Stimulated activated CD4-positive, alpha-beta T cell treated with anti-CD3 and anti-CD28 coated beads, Interleukin-1b, Interleukin-23, amount 100 ng/mL, for 1 hour (primary cell): ENCODE measurements at places on chromosomes 1 and 21.

GRCh38 chr1:100229681-100230443 lies 19.8 kb downstream of the DBT start:
- no peak for DNase-seq

DNA sequence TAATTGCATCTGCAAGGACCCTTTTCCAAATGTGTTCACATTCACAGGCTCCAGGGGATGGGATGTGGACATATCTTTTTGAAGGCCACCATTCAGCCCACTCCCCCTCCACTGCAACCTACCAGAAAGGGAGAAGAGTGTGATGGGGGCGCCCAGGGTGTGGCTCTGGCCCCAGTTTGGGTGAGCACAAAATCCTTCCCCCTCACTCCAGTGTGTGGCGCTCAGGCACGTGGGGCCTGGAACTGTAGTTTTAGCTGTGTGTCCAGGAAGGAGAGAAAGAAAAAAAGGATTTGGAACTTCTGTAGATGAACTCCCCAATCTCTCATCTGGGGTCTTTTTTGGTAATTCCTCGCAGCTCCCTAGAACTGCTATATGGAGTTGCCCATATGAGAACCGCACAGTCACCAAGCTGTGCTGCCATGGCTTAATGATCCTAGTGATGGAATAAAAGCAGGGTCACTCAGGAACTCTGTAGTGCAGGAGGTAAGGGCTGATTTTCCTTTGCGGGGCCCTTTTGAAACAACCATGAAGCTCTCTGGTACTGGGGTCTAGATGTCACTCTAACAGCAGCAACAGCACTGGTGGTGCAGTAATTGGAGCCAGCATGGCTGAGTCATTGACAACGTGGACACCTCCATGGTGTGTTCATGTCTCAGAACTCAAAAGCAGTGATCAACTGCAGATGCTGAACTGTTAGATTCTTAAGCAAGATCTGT lies 17.0 kb downstream of the AGT start:
- DNase-seq = no peak

DNA sequence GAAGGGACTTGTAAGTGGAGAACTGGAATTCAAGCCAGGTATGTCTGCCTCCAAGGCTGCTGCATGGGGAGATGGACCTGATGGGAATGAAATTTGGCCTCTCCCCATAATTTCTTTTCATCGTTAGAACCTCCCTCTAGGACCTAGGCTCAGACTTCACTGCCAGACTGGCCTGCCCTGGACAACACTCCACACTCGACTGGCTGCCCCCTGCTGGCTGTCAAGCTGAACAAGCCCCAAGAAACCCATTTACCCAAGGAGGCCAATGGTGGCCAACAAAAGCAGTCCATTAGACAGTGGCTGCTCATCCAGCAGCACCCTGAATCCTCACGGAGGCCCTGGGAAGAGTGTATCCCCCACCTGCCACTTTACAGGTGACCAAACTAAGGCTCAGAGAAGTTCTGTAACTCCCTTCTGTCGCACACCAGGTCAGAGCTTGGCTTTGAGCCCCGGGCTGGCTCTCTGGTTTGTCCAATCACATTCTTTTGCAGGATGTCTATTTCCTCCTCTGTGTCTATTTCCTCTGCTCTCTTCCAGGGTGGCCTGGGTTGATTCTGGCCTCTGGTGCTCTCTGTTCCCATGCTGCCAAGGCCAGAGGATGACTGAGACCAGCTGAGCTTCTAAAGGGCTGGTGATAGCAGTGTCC lies 3.8 kb downstream of the RNF186 start:
- no peak for DNase-seq

DNA sequence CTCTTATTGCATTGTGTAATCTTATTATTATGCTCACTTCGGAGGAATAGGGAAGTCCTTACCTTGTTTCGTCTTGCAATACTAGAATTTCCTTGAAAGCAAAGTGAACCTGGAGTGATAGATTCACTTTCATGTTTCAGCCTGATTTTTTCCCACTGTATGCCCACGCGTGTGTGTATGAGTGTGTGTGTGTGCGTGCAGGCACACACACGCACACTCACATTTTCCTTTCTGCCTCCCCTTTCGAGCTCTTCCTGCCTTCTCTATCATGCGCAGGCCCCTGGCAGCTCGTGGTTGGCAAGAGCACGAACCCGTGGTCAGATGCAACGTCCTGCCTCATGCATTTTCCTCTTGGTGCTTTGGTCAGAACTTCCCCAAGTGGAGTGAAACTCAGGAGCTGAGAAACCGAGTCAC lies at the start of gene GCSAML:
Gene GCSAML (plus strand): TSS at position 366 of the 414 bp plus-strand sequence. CDS start 58 bp downstream, outside the sequence.
- DNase-seq = no peak

- DNase-seq = no peak
Measured at GRCh38 chr1:167627615-167627864, 2.5 kb upstream of the RCSD1 start.

GRCh38 chr1:55396381-55396891 lies 181.3 kb upstream of the USP24 start:
- no peak for DNase-seq

GRCh38 chr1:109579491-109579890 lies 31.1 kb downstream of the GNAI3 start:
- DNase-seq = no peak

- no peak for DNase-seq
Measured at GRCh38 chr1:60746278-60746791, 336.0 kb upstream of the NFIA start.

- DNase-seq = no peak
Measured at GRCh38 chr1:50358962-50359361, 64.3 kb downstream of the DMRTA2 start.

- no peak for DNase-seq
Measured at GRCh38 chr21:35810431-35810970, 249.8 kb downstream of the SETD4 start.

DNA sequence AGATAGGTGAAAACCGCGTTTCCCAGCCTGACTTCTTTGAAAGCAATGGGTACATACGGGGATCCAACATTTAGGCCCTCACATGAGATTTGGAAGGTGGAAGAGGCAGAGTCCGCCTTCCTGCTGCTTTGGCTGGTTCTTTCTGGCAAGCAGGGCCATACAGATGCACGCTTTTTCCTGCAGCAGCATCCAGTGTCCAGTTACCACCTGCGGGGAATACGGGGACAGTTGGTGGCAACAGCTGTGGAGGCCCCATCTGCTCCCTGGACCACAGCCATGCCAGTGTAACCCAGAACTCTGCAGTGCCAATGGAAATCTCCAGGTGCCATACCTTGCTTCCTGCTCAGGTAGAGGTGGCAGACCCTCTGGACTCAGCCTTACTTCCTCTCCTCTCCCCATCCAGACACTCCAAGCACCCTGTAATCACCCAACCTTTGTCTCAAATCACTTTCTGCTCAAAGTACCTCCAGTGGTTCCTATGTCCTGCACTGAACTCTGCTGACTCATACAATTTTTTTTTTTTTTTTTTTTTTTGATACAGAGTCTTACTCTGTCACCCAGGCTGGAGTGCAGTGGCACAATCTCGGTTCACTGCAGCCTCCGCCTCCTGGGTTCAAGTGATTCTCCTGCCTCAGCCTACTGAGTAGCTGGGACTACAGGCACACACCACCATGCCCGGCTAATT lies 68.3 kb downstream of the SLC16A1 start:
- no peak for DNase-seq

DNA sequence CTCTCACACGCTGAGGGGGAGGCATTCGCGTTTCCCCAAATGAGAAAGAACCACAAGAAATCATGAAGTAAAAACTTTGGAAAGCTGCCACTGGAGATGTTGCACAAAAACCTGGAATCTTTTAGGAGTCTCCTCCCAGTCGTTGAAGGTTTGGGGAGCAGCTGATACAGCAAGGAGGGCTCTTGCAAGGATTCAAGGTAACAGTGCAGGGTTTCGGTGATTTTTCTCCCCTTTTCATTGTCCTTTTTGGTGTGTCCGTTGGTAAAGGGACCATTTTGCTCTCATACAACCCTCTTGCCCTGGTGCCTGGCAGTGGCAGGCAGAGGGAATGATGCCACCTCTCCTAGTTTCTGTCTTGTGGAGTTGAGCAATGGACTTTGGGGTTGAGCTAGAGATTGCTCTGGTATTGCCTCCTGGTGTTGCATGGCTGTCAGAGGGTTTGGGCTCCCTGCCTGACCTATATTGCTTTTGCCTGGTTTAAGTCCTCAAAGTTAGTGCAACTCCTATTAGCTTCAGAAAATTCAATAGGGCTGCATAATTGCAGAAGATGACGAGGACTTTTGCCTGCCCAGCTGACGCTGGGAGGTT lies 872 bp downstream of the BRINP2 start:
- DNase-seq = no peak

DNA sequence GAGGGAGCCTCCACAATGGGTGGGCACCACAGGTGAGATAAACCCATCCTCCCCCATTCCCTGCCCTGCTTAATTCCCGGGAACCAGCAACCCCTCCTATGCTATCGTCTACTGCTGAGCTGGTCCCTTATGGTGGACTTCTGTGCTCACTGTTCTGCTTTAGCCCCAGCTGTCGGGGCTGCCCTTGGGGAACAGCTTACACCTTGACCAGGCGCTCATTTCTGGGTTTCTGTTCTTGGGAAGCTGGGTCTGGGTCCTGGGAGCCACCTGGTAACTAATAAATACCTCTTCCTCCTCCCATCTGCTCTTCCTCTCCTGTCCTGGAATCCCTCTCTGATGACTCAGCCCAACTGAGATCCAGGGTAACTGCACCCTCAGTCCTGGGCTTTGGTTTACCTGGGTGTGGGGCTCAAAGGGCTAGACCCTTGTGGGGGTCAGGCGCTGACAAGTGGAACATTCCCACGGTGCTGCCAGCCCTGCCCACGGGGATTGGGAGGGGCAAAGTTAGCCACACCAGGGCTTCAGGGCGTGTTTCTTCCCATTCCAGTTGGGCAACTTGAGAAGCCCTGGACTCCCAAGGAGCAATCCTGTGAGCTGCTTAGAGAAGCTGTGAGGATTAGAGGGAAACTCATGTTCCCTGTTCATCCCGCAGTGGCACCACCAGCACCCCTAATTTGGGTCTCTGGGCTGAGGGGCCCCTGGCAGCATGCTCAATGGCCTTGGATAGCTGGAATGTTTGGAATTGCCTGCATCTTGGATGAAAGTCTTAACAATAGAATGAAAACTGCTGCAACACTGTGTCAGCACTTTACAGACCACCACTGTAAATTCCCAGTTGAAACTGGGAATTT lies 1.6 kb downstream of the PCAT6 start:
- no peak for DNase-seq

DNA sequence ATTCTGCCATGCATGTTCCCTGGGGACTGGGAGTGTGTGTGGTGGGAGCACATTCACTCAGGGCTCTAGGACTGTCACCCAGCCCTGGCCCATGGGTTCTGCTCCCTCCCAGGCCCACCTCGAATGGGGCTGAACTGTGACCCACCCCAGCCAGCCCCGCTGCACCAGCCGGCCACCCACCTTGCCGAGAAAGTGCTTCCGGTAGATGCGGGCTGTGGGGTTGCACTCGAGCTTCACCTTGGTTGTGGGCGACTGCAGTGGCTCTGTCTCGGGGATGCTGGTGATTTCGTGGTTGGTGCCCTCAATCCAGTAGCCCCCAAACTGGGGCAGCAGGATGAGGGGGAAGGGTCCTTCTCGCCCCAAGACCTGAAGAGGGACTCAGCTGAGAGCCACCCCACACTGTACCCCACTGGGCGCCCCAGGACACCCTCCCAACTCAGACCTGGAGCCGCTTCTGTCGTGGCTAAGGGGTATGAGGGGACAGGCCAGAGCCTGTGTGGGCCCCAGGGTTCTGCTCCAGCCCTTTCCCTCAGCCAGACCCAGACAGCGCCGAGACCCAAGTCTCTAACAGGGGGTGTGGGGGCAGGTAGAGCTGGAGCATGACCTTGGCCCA lies 51.9 kb downstream of the RAP1GAP start:
- DNase-seq = no peak

GRCh38 chr1:151621351-151621750 lies 9.5 kb downstream of the SNX27 start:
- DNase-seq = no peak

GRCh38 chr1:32051706-32052105 lies 21.0 kb upstream of the TMEM39B start:
- DNase-seq = no peak

DNA sequence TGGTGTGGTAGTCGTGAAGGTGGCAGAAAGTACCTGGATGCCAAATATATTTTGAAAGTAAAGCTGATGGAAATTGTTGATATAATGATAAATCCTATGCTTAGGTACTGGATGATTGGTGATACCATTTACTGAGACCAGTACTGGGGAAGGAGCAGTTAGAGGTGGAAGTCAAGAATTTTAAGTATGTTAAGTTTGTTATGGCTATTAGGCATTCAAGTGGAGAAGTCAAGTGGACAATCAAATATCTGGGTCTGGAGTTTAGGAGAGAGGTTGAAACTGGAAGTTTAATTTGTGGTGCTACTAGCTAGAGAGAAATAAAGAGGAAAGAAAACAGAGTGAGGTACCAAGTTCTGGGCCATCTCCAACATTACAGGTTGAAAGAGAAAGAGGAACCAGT lies 89.1 kb downstream of the ATF6 start:
- no peak for DNase-seq

DNA sequence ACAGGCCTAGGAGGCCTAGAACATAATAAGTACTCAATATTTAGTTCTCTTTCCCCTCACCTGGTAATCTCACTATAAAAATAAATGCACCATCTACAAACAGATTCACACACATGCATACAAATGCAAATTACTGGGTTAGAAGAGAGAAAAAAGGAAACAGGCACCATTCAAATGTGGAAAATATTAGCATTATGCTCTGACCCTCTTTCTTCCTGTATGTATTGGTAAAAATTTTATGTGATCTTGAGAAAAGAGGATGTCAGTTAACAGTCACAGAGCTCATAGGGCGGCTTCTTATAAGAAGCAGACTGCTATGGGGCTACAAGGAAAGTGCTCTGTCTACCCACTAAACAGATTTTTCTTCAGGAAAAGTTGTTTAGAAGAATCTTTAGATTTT lies 565.4 kb downstream of the LMO4 start:
- DNase-seq = no peak

DNA sequence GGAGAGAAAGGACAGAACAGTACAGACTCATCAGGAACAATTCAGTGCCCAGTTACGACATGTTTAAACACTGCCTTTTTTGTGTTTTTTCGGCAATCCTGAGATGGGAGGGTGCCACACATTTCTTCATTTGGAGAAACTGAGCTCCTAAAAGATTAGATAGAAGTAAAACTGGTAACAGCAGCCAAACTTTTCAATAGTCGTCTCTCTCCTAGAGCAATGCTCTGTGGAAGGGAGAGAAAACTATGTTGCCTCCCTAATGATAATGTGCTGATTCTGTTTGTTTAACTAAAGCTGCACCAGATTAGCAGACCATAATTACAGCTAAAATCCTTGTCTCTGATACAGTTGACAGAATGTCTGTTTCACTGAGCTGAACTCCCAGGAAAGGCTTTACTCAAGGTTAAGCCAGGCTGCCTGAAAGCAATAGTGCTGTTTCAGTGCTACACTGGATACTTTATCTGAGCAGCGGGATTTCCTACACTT lies 76.2 kb upstream of the CXADR start:
- DNase-seq = no peak

DNA sequence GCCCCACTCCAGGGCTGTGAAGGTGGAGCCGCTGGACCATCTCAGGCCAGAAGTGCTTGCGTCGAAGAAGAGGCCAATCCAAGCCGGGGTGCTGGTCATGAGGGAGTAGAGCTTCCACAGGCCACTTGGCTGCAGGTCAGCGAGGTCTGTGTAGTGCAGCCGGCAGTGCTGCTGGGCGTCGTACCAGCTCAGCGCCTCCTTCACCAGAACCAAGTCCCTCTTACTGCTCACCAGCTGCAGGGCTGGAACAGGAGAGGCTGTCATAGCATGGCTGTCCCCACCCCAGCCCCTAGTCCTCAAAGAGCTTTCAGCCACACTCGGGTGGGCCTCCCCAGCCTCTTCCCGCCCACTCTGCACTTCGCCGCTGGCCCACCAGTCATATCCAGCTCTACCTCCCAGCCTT lies 2.2 kb downstream of the CLEC20A start:
- no peak for DNase-seq

- DNase-seq = no peak
Measured at GRCh38 chr1:90821788-90822359, 104.8 kb upstream of the BARHL2 start.

- DNase-seq = no peak
Measured at GRCh38 chr1:101247404-101248287, 10.8 kb downstream of the S1PR1 start.
